ENCODE measurements at places on chromosomes 7 and 10.
A peak's percentile ranks its signal among the peaks of the same experiment; 100 is the strongest.

GRCh38 chr7:154591544-154591943 lies 411.4 kb downstream of the PAXIP1 start:
- DNase-seq, result no peak

GRCh38 chr7:34247468-34247867 lies 342.1 kb downstream of the BMPER start:
- no peak for DNase-seq

- DNase-seq, result no peak
Measured at GRCh38 chr10:88343761-88344484, 239.2 kb downstream of the RNLS start.

DNA sequence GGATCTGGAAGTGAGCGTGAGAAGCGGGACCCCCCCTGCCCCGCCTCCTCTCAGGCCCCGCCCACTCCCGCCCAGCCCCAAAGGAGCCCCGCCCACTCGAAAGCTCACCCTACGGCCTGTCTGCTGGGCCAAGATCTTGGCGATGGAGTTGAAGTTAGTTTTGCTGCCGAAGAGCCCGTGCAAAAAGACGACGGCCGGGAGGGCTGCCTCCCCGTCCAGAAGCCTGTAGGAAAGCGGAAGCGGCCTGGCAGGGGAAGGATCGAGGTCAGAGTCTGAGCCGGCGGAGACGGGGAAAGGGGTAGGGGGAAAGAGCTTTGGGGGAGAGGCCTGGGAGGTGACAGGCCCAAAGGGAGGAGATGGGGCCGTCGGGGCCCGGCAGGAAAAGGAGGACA lies 386 bp downstream of the ABHD11 start:
- no peak for DNase-seq

- DNase-seq, result no peak
Measured at GRCh38 chr7:131898418-131898817, 342.0 kb upstream of the PODXL start.

DNA sequence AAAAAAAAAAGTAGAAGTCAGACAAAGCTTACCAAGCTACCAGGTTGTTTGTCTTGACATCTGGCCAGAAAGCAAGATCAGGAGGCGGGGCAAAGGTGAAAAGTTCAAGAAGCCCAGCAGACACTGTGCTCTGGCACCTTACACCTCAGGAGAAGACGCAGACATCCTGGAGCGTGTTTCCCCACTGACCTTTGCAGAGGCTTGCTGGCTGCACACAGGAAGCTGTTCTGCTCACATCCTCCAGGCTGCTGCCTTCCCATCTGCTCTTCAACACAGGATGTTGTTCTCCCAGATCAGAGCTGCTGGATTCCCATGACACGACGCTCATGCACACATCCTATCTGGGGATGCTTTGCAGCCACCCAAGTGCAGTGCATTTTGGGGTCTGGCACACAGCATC lies 174.4 kb upstream of the KIAA1217 start:
- no peak for DNase-seq

- DNase-seq, result no peak
Measured at GRCh38 chr7:131642429-131642828, 86.0 kb upstream of the PODXL start.

GRCh38 chr7:116197360-116197759 lies 13.0 kb upstream of the TES start:
- DNase-seq, result no peak

GRCh38 chr10:6089334-6090219 lies 743 bp downstream of the RBM17 start:
- peak; percentile 5 for DNase-seq

- DNase-seq, result no peak
Measured at GRCh38 chr7:66964411-66964810, 31.0 kb downstream of the SBDS start.

- no peak for DNase-seq
Measured at GRCh38 chr7:69749994-69750393, 151.7 kb downstream of the AUTS2 start.

DNA sequence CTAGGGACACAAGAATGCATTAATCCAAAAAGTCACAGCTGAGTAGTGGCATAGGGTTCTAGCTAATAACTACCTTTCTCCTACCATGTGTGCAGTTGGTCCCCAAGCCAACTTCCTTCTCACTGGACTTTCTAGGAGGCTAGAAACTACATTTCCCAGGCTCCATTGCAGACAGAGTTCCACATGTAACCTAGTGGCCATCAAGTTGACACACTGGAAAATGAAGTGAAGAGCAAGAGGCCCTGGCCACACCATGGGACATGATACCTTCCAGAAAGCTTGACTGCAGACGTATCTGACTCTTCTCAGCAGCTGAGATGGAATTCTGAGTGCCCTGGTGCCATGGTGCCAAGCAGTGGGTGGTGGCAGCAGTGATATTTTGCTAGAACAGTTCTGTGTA lies 49.8 kb upstream of the TMEM273 start:
- no peak for DNase-seq

GRCh38 chr7:100584683-100585510 lies 1.0 kb downstream of the LRCH4 start:
- no peak for DNase-seq

DNA sequence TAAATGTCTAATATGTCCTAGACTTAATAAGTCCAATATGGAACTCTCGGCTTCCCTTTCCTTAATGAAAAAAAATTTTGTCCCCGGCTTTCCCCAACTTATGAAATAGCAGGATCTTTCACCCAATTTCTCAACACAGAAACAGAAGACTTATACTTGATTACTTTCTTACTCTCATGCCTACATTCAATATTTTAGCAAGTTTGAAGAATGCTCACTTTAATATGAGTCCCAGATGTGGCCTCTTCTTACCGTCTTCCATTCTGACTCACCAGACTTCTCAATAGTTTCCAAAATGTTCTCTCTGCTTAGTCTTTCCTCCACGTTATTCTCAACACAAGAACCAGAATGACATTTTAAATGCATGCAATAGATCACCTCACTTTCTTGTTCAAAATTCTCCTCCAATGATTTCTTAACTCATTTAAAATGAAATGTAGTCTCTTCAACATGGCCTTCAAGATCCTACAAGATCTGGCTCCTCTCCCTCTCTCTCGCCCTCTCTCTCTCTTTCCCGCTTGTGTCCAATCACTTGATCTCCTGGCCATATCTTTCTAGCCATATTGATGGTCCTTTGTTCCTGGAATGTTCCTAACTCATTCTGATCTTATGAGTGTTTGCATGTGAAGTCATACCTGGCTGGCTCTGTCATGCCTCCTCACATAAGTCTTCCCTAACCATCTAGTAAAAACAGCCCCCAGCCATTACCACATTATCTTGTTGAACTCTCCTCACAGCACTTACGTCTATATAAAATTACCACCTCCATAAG lies 119.7 kb upstream of the FAM3C start:
- no peak for DNase-seq

- DNase-seq, result no peak
Measured at GRCh38 chr7:141335164-141335563, 216.0 kb upstream of the AGK start.

- no peak for DNase-seq
Measured at GRCh38 chr7:151003572-151003971, 12.8 kb downstream of the NOS3 start.

DNA sequence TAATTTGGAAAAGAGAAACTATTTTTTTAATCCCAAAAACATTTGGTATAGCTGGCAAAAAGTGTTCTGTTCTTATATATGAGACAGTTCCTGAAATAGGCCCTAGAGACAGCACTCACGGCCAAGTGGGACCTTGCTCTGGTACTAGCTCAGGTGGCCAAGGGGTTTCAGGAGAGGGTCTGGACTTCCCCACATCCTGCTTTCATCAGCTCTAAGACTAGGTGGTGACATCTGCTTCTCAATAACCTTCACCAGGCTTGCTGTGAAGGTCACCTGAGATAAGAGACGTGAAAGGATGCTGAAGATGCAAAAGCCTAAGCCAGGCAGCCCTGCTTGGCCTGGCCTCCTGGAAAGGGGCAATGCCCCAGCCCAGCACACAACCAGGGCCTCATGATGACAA lies 40.6 kb downstream of the RBM28 start:
- no peak for DNase-seq

GRCh38 chr7:107712025-107712424 lies 31.9 kb upstream of the CBLL1 start:
- no peak for DNase-seq

DNA sequence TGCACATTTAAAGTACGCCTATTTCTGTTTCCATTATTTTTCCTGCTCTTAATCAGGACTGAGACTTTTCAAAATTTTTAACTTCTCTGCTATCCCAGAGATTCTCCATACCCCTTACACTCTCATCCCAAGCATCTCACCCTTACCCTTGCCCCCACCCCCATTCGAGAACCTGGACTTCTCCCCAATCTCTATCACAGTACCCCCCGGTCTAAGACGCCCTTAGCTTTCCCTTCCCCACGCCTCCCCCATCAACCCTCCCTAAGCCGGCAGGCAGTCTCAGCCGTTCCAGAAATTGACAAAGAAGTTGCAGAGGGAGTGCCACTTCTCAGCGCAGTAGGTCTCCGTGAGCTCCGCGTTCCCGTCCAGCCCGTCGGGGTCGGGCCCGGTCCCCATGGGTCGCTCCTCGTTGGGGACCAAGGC lies 1.4 kb downstream of the FGFBP3 start:
- no peak for DNase-seq

GRCh38 chr7:12244129-12244528 lies 33.0 kb downstream of the TMEM106B start:
- DNase-seq, result peak; percentile 18

GRCh38 chr10:75825661-75826060 lies 394.2 kb downstream of the LRMDA start:
- no peak for DNase-seq

- no peak for DNase-seq
Measured at GRCh38 chr7:41567731-41568114, 135.2 kb downstream of the INHBA start.

- DNase-seq, result no peak
Measured at GRCh38 chr10:31758495-31758894, 170.1 kb downstream of the ARHGAP12 start.

- no peak for DNase-seq
Measured at GRCh38 chr7:134098072-134098471, 29.1 kb upstream of the LRGUK start.

DNA sequence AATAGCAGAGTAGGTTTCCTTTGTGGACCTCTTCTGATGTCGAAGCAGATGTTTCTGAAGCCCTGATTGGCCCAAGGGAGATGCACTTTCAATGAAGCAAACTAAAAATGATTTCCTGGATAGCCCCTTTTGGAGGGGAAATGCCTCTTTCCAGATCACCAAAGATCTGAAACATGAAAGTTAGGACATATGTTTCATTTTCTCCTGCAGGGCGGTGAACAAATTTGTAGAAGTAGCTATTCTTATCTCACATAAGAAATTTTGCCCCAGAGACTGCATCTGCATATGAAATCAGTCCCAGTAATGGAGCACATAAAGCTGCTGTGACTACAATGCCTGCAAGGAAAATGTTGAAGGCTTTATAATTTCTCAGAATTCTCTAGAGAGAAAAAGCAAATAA lies 56.0 kb downstream of the THSD7A start:
- DNase-seq, result no peak

GRCh38 chr7:131235489-131236317 lies 92.0 kb upstream of the MKLN1 start:
- peak; percentile 69 for DNase-seq

- no peak for DNase-seq
Measured at GRCh38 chr10:100377830-100378229, 30.8 kb downstream of the SCD start.

DNA sequence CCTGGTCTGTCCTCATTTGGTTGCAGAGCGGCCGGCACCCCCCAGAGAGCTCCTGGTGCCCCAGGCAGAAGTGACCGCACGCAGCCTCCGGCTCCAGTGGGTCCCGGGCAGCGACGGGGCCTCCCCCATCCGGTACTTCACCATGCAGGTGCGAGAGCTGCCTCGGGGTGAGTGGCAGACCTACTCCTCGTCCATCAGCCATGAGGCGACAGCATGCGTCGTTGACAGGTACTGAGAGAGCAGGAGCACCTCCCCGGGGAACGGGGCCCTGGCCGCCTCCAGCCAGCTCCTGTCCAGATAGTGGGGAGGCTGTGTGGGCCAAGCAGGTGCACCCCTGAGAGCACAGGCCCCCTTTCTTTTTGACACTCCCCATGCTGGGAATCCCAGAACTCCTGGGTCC lies 532.9 kb upstream of the FOXK1 start:
- no peak for DNase-seq

DNA sequence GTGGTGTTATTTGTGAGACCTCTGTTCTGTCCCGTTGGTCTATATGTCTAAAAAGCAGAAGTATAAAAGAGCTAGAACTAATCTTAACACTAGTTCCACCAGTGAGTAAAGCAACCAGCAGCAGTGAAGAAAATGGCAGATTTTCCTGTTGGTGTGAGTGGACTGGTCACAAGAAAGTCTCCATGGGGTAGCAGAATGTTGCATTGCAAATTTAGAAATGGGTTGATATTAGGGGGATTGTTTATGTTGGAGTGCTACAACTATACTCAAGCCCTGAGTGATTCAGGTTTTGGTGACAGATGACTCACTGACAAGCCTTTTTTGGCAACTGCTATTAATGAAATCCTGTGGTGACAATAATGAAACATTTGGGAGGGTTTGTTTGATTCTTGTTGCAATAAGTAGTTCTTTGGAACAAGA lies 5.6 kb downstream of the AVL9 start:
- no peak for DNase-seq

DNA sequence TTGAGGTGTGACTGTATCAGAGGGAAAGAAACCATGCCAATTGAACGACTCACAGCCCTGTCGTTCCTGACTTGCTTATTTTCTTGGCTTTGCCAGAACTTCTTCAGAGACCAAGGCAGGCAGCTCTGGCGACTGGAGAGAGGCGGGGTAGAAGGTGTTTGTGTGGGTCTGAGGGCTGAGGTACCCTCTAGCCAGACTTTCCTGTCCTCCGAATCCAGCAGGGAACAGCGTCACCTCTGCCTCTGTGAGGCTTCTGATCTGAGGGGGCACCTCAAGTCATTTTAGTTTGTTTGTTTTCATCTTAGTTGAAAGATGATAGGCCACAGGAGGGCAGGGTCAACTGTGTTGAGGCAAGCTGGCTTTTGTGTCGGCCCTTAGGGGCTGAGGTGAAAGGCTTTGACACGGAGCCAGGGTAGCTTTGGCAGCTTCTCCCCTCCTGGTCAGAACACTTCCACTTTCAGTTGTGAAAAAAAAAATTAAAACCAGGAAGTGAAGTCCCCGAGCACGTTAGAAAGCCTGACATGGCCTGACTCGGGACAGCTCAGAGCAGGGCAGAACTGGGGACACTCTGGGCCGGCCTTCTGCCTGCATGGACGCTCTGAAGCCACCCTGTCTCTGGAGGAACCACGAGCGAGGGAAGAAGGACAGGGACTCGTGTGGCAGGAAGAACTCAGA lies 1.9 kb downstream of the ACSL5 start:
- no peak for DNase-seq

DNA sequence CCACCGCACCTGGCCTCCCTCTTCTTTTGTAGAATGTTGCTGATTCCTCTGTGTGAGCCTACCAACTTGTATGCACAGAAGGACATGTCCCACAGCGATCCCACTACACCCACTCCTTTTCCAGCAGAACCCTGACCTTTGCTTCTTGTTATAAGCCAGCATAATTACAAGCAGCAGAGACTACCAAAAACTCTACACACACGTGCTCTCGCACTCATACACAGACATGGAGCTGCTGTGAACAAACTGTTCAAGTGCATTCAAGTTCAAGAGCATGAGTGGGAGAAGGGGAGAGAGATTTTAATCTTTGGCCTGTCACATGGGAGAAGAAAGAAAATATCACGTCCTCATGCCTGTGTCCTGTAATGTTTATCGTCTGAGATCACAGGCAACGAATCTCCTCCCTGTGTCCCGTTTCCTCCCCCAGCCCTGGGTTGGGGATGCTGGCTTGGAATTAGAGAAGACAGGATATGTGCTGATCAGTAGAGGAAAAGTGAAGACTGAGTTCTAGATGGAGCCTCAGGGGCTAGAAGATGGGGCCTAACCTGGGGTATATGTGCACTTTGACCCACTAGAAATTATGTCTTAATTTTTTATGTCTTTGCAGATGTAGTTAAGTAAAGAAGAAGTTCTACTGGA lies 79.6 kb downstream of the NHLRC2 start:
- DNase-seq, result no peak
